A172 (cell line): ENCODE measurements at places on chromosomes 5 and 9. TPM values are rescaled to one million over a fixed set of nuclear protein-coding genes. Genes with fewer than 3 reads are reported as not detected.

PLAC8L1 gene
- not detected in 2 replicates for total RNA-seq

DNA sequence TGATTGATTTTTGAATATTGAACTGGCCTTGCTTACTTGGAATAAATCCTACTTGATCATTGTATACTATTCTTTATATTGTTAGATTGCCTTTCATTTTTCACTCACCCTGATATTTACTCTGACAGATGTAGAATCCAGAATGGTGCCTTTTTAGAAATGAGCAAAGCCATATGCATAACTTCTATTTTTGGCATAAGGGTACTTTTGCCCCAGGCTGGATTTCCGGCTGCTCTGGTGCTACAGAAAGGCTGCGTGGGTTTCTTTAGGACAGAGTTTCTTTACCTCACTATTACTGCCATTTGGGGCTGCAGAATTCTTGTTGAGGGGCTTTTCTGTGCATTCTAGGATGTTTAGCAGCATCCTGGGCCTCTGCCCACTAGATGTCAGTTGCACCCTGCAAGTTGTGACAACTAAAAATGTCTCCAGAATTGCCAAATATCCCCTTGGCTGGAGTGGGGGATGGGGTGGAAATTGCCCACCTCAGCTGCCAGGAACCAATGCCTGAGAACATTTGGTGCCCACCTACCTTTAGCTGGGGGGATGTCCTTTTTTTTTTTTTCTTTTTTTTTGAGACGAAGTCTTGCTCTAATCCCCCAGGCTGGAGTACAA lies 50.1 kb downstream of the SLC36A1 start:
- no peak for DNase-seq

- no peak for DNase-seq
Measured at GRCh38 chr5:50667023-50667652, 701 bp downstream of the PARP8 start.

- no peak for DNase-seq
Measured at GRCh38 chr5:11564706-11565105, 339.5 kb downstream of the CTNND2 start.

MAP1B gene
- total RNA-seq = 98.8 and 137 TPM in 2 replicates

SLC45A2 gene
- total RNA-seq = not detected in 2 replicates

BTNL3 gene
- not detected in 2 replicates for total RNA-seq

DNA sequence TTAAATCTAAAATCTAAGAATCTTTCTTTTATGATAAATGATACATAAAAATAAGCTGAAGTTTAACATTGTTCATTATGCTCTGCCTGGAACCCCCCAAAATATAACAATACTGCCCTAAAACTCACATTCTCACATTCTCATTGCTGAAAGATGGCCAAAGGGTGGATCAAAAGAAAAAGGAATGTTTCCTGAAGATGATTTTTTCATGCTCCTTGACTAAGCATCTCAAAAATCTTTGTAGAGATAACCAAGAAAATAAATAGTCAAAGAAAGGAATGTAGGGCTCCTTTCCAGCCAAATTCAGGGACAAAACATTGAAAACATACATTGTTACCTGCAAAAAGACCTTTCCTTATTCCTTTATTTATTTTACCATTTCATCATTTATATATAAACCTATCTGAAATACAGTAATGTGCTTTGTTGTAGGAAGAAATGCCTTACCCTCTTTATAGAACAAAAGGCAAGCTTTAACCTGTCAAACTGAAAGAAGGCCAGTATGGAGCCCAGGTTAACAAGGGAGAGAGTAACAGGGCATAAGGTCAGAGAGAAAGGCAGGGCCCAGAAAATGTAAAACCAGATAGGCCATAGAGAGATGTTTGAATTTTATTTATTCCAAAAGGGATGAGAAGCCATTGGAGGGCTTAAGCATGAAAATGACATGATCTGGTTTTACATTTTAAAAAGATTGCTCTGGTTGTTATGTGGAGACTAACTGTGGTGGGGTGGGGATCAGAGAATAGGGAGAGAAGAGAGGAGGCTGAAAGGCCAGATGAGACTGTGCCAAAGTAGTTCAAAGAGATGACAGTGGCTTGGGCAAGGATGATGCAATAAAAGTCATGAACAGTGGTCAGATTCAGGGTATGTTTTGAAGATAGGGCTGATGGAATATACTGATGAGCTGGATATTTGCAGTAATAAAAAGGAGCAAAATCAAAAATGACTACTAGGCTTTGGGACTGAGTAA lies 37.3 kb upstream of the CDK5RAP2 start:
- no peak for DNase-seq

PRLR gene
- 0.36 TPM in 1 of 2 replicates, not detected in the other for total RNA-seq

GRCh38 chr9:93203026-93203717 lies 19.2 kb downstream of the WNK2 start:
- no peak for DNase-seq

DBH gene
- total RNA-seq = 0.02 TPM in 1 of 2 replicates, not detected in the other

TMEM8B gene
- total RNA-seq = 1.6 and 2.7 TPM in 2 replicates

DNA sequence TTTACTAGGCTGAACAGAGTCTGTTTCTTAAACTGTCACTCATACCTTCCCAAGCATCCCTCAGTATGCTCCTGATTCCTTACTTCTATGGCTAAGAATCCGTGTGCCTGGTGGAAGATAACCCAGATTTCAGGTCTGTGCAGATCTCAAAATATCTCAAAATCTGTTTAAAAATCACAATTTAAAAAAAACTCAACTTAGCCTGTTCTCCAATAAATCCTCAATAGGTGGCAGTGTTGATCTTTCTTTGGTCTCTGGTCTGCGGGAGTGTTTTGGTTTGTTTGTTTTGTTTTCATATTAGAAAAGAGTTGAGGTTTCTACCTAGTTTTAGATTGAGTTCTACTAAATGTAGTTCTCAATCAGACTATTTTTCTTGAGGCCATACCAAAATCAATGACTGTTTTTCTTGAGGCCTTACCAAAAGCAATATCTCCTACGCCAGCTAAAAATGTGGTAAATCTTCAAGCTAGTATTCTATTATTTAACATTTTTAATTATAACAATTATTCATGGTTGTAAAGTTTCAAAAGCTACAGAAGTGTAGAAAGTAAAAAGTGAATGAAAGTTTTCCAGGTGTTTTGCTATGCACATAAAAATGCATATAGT lies 57.9 kb downstream of the TGFBR1 start:
- DNase-seq = peak; percentile 46

GRCh38 chr5:179533907-179534306 lies 16.4 kb upstream of the RUFY1 start:
- DNase-seq = no peak

SH2D3C gene
- total RNA-seq = 1.7 and 2.1 TPM in 2 replicates

UGT3A2 gene
- total RNA-seq = not detected in 2 replicates
